ENCODE measurements at places on chromosomes 2 and 18.

DNA sequence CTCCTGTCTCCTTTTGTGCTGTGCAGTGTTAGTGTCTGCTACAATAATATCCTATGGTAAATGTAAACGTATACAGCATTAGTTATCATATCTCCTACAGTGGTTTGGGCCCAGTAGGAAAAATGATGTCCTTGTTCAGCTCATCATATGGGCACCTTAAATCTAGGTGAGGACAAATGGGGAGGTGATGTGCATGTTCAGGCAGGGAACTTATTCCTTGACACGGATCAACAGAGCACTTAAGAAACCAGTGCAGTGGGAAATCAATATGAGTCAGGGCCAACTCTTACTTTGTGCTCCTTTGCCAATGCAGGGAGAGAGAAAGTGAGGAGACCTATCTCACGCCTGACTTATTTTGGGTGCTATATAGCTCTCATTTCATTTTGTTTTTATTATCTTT lies 76.4 kb downstream of the KLHL14 start:
- no peak for DNase-seq

DNA sequence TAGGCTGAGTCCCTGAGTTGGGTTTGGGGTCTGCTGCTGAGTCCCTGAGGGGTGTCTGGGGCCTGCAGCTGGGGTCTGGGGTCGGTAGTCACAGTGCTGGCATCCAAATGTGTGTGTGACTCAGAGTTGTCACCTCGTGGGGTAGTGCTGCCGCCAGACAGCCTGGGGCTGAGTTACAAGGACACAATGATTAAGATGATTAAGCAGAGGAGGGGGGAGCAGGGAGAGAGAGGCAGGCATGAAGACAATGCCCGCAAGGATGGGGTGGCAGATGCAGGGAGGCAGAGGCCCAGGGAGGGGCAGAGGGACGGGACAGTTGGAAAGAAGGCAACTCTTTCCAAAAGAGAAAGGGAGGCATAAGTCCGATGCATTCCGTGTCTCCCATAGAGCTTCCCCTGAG lies 120.2 kb downstream of the CELF4 start:
- no peak for DNase-seq

- no peak for DNase-seq
Measured at GRCh38 chr2:149064365-149064841, 25.9 kb downstream of the LYPD6B start.

DNA sequence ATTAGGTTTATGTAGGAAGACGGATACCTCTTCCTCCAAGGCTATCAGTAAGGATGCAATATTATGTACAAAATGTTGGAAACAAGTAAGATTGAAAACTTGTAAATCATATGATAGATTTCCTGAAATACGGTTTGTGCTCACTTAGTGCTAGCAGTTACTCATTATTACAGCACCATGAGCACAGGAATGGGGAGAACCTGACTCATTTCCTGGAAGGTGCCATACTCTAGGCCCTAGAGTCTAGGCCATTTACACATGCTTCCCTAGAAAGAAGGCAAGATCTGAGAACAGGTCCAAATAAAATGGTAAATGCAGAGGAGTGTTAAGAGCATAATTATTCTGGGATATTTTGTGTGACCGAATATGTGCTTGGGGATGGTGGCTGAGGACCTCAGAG lies 467.7 kb upstream of the CELF4 start:
- DNase-seq = no peak

DNA sequence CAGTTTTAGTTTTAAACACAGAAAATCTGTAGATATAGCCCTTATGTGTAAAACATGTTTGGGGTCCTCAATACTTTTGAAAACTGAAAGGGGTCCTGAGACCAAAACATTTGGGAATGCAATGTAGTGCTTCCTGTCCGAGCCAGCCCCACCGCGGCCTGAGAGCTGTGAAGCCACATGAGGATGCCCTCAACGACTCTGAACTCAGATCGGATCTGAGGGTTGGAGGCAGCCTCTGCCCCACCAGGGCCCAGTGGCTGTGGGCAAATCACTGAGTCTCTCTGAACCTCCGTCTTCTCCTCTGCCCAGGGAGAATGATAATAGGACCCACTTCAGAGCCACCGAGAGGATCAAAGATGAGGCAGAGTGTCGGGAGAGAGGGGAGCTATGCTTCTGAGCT lies 33.4 kb upstream of the HPCAL1 start:
- no peak for DNase-seq

DNA sequence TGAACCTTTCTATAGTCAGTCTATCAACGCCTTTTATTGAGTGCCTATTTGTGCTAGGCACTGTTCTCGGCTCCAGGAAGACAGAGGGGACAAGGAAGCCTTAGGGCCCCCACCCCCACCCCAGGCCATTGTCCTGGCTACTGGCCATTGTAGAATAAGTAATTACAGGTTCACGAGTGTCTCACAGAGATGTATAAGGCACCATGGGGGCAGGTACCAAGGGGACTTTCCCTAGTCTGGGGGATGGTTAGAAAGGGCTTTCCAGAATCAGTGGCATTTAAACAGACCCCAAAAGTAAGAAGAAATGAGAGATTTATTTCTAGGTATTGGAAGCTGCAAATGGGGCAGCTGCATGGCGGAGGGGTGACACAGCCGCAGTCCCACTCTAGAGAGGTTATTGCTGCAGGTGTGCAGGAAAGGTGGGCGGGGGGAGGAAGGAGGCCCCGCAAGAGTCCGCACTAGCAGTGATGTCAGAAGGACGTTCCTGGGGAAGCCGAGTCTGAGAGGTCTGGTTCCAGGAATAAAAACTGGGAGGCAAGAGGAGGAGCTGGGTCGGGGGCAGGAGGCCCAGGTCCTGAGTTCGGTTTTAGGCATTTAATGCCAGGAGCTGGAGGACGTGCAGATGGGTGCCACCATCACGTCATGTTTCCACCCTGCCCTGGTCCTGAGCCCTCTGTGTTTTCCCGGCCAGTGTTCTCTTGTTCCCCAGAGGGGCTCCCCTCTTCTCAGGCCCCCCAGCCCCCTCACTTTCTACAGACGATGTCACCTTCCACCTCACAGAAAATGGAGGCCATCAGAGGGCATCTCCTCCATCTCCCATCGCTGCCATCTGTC lies 30.5 kb downstream of the FOSL2 start:
- DNase-seq = no peak

DNA sequence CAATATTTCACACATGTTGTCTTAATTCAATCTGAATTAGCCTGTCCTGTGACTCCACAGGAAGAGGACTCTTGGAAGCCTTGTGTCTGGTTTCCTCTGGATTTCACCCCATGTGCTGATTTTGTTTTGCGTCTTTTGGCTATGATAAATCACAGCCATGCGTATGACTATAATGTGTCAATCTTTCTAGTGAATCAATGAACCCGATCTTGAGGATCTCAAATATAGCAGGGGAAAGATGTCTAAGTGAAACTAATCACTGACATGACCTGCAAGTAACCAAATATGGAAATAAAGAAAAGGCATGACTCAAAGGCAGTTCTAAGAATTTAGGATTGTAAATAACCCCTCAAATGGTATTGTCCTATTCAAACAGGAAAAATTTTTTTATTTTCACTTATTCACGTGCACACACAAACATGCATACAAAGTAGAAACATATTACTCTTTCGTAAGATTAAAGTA lies 8.2 kb downstream of the WDFY1 start:
- DNase-seq = no peak
